ENCODE measurements at places on chromosomes 3 and 15. TPM values are rescaled to one million over a fixed set of nuclear protein-coding genes. Genes with fewer than 3 reads are reported as not detected.

GRCh38 chr3:99394831-99395778 lies 243.3 kb upstream of the COL8A1 start:
- DNase-seq, result no peak

DNA sequence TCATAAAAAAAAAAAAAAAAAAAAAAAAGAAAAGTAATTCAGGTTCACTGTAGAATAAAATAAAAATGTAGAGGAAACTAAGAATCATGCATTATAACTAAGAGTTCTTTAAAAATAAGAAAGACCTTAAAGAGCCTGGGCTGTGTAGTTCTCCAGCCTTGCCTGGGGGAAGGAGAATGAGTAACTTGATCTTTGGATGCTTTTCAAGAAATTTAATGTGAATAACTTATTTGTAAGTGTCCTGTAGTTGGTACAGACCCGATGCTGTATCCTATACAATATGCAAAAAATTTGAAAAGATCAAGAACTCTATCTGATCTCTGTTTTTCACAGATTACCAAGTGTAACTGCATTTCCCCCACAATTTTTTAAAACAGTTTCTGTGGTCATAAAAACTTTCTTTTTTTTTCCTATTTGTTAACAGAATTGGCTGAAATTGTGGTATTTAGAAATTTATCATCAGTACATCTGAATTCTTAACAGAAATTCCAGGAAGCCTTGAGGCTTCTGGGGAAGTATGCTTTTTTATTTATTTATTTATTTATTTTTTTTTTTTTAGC lies 195.3 kb downstream of the THRB start:
- no peak for DNase-seq

GRCh38 chr15:43881944-43882343 lies 55.1 kb downstream of the WDR76 start:
- no peak for DNase-seq

The TMEM40 gene
- total RNA-seq, result not detected

GRCh38 chr15:27464941-27465612 lies 494.1 kb downstream of the GABRG3 start:
- no peak for DNase-seq

DNA sequence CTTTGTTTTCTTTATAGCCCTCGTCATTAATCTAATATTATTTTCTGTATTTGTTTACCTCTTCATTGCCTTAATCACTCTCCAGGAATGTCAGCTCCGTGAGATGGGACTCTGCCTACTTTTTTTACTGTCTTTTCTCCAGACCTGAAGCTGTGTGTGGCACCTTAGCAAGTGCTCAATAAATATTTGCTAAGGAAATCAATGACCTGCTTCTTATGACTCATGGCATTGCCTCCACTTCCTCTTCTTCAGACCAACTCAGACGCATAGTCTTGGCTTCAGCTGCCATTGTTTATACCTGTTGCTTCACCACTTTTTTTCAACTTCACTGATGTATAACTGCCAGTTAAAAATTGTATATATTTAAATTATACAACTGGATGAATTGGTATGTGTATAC lies 218.5 kb upstream of the CMC1 start:
- no peak for DNase-seq

- no peak for DNase-seq
Measured at GRCh38 chr3:70517124-70517890, 204.9 kb upstream of the MDFIC2 start.

The APBA2 gene
- 52.4 TPM for total RNA-seq

The POLQ gene
- total RNA-seq, result 0.35 TPM

DNA sequence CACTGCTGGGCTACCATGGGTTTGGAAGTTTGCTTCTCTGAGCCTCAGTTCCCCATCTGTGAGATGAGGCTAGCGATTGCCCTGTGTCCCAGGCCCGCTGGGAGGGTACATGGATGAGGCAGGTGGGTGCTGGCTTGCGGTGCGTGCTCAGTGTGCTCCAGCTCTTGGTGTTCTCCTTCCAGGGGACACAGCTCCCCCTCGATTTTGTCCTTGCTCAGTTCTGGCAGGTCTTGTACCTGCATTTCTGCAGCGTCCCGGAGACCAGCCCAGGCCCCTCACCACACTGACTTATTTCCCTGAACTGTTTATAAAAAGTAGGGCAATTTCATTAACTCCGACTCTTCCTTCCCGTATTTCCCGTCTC lies 95.4 kb downstream of the TBC1D2B start:
- DNase-seq, result no peak

- no peak for DNase-seq
Measured at GRCh38 chr3:36362973-36363372, 17.3 kb upstream of the STAC start.

DNA sequence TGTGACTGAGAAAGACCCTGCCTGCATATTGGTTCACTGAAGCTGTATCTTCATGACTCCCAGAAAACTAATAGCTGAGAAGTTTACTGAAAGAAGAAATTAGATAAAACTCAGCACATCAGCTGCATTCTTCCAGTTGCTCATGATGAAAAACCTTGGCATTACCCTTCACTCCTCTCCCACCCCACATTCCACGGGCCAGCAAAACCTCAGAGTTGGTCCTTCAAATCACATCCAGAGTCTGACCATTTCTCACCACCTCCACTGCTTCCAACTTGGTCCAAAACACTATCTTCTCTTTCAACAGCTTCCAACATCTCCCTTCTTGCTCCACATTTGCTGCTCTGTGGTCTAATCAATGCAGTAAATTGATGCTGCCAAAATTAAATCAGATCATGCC lies 97.1 kb downstream of the CD47 start:
- no peak for DNase-seq

The C2CD4A gene
- not detected for total RNA-seq

DNA sequence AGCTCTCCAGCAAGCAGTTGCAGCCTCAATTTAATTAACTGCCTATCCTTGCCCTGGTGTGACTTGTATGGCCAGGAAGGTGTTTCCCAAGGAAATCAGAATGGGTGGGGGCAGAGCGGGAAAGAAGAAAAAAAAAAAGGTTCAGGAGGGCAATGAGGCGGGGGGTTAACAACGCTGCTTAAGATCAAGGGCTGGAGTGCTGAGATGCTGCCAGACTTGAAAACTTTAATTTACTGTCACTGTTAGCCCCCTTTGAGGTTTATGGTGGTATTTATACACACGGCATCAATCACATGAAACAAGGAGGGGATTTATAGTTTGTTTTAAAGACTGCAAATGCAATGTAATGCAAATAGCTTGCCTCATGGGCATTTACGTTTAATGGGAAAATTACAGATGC lies 319.4 kb upstream of the NR2F2 start:
- DNase-seq, result no peak

- DNase-seq, result no peak
Measured at GRCh38 chr3:188434594-188434993, 280.6 kb downstream of the LPP start.

GRCh38 chr3:151875759-151876158 lies 2.3 kb downstream of the SUCNR1 start:
- DNase-seq, result no peak

The CDHR4 gene
- 0.17 TPM for total RNA-seq

The TMEM108 gene
- total RNA-seq, result not detected

DNA sequence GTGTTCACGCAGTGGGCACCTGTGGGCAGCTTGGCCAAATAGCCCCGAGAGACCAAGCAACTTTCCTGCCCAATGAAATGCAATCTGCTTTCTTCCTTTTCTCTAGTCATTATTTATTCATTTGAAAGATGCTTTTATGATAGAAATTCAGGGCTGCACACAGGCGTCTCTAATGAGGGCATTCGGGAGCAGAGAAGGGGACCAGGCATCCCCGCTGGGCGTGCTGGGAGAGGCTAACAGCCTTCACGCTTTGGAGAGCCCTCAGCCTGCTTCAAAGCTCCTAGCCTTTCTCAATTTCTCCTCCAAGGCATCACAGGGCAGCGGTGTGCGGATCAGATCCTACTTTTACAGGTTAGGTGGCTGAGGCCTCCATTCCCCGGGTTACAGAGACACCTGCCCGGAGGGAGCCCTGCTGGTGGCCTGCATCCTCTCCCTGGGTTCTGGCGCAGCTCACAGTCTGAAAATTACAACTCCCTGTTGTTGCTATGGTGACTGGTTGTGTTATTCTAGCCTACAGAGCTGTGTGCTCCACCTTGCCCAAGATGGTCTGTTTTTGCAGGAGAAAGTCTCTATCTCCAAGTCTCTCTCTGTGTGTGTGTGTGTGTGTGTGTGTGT lies 21.8 kb upstream of the KLF13 start:
- DNase-seq, result no peak

GRCh38 chr3:28590860-28591259 lies 242.2 kb upstream of the AZI2 start:
- DNase-seq, result no peak

- no peak for DNase-seq
Measured at GRCh38 chr3:171508206-171508605, 48.0 kb upstream of the TNIK start.

DNA sequence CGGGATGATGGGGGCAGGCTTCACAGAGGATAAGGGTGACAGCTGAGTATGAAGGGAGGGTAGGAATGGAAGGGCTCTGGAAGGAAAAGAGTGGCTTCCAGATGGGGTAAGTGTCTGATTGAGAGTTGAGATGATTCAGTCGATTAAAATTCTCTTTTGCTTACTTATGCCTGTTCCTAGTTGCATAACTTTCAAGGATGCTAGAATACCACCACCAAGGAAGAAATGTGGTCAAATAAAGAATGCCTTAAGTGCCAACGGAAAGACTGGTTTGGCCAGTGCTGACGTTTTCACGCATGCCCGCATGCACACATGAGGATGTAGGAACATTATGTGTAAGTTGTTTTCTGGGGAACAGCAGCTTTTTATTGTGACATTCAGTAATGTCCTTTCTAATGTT lies 263.4 kb upstream of the WNT5A start:
- no peak for DNase-seq

DNA sequence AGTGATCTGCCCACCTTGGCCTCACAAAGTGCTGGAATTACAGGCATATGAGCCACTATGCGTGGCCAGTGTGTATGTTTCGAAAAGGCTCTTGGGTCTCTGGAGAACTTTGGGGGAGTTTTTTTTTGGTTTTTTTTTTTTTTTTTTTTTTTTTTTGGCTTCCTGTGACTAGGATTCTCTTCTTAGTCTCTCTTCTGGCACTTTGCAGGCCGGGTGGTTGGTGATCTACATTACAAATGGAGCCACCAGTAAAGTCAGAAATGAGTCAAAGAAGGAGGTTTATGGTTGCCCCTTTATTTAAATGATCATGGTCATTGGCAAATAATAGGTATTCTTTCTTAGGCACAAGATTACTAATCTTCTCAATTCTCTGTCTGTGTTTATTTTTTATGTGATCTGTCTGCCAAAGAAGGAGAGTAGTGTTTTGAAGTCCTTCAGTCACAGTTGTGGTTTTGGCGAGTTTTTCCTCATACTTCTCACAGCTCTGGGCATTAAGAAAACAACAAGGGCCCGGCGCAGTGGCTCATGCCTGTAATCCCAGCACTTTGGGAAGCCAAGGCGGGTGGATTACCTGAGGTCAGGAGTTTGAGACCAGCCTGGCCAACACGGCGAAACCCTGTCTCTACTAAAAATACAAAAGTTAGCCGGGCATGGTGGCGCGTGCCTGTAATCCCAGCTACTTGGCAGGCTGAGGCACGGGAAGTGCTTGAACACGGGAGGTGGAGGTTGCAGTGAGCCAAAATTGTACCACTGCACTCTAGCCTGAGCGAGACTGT lies 38.3 kb downstream of the PDE8A start:
- DNase-seq, result no peak

DNA sequence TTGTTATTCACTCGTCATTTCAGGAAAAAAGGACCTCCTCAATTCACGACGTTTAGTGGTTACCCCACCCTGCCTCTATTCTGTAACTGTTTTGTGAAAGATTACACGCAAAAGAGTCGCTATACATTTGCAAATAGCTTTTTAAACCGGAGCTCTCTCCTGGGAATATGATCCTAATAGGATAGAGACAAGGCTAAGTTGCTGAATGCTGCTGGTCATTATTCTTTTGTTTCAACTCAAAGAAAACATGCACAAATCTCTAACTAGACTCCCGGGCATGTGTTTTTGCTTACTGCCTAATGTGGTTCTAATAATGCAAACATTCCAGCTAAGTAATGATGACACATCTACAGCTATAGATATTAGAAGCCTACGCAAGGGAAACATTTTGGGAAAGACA lies 214.6 kb upstream of the MDFIC2 start:
- no peak for DNase-seq

The RLBP1 gene
- total RNA-seq, result not detected

The IL1RAP gene
- total RNA-seq, result 14.6 TPM

The LEKR1 gene
- 2.1 TPM for total RNA-seq

The EIF3J gene
- total RNA-seq, result 65.0 TPM

All from CD4-positive, alpha-beta memory T cell (primary cell).